ENCODE measurements at places on chromosomes 12 and 14.

GRCh38 chr12:103791350-103791920 is 49.6 kb downstream of the NT5DC3 start:
- no peak for DNase-seq

DNA sequence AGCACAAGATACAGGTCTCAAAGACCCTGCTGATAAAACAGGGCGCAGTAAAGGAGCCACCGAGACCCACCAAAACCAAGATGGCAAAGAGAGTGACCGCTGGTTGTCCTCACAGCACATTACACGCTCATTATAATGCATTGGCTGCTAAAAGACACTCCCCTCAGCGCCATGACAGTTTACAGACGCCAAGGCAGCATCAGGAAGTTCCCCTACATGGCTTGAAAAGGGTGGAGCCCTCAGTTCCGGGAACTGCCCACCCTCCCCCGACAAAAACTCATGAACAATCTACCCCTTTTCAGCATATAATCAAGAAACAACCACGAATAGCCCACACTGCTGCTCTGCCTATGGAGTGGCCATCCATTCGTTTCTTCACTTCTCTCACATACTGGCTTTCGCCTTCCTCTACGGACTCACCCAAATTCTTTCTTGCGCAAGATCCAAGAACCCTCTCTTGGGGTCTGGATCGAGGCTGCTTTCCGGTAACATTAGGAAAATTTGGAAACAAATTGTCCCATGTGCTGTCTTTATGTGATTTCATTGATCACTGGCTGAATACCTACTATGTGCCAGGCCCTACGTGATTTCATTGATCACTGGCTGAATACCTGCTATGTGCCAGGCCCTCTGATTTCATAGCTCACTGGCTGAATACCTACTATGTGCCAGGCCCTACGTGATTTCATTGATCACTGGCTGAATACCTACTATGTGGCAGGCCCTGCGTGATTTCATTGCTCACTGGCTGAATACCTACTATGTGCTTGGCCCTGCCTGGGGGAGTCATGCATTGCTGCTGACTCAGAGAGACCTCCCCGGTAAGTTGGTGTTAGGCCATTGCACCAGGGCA is 126.4 kb downstream of the PIWIL1 start:
- DNase-seq: no peak

GRCh38 chr14:92207012-92207927 is 85.5 kb downstream of the CPSF2 start:
- DNase-seq: no peak

GRCh38 chr12:109446869-109447268 is 30.2 kb downstream of the KCTD10 start:
- DNase-seq: no peak

GRCh38 chr14:55114720-55115119 is 14.3 kb upstream of the LGALS3 start:
- no peak for DNase-seq

- DNase-seq: no peak
These were observed 244.9 kb upstream of the DIO2 start for GRCh38 chr14:80456209-80456608.

GRCh38 chr12:65967696-65968095 is 143.4 kb downstream of the HMGA2 start:
- no peak for DNase-seq

- no peak for DNase-seq
These were observed 4.7 kb downstream of the NAB2 start for GRCh38 chr12:57093415-57094207.

GRCh38 chr14:83147006-83147405 is 1613.4 kb upstream of the SEL1L start:
- no peak for DNase-seq

DNA sequence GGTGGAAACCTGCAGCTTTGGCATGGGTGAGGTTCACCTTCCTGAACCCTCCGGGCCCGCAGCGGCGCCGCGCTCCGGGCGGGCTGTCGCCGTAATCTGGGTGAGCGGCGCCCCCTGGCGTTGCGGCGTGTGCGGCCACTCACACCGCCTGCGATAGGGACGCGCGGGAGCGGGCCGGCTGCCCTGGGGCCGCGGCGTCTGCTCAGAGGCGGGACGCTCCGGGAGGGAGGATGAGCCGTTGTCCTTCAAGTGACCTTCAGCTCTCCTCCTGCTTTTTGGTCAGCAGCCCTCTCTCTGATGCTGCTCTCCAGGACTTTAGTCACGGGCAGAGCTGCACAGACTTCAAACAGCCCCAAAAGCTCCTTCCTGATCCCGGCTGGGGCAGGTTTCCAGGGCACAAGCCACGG is 211.7 kb upstream of the FKBP4 start:
- DNase-seq: peak; percentile 82

- DNase-seq: no peak
These were observed 9.8 kb upstream of the KRT8 start for GRCh38 chr12:52914576-52915121.

GRCh38 chr12:72406111-72406510 is 133.9 kb downstream of the TRHDE start:
- DNase-seq: no peak

GRCh38 chr12:130831246-130831645 is 7.8 kb downstream of the STX2 start:
- no peak for DNase-seq

GRCh38 chr12:92533280-92533890 is 169.4 kb upstream of the PLEKHG7 start:
- DNase-seq: no peak

DNA sequence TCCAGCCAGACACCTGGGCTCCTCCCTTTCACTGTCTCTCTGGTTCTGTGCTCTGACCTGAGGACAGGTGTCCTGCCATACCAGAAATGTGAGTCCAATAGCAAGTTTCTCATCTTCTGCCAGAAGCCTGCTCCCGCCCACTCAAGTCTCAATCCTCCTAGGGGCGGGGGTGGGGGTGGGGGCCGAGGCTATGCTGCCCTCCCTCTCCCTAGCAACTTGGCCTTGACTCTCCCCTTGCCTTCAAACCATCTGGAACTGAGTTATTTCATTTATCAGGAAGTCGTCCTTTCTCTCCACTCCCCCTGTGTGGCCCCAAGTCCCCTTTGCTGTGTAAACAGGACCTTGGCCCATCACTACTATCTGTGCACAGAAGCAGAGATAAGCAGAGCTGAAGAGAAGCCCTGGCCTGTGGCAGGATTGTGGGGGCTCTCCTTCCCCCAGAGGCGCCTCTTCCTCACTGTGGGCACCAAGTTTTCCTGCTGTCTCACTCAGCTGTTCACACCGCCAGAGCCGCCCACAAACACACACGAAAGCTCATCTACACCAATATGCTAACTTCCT is 117.1 kb downstream of the DPF3 start:
- no peak for DNase-seq
